Activated T-cell treated with anti-CD3 and anti-CD28 coated beads for 24 hours (primary cell): ENCODE measurements at places on chromosomes 2 and 18.

- DNase-seq = no peak
These were observed 37.7 kb downstream of the PELI1 start for GRCh38 chr2:64106481-64106880.

GRCh38 chr2:14804902-14805301 lies 172.4 kb downstream of the LRATD1 start:
- DNase-seq = no peak

GRCh38 chr2:170465241-170465640 lies 249.9 kb upstream of the SP5 start:
- DNase-seq = no peak

- no peak for DNase-seq
These were observed 66.3 kb downstream of the RRM2 start for GRCh38 chr2:10188729-10189305.

- DNase-seq = no peak
These were observed 111.0 kb downstream of the KCNF1 start for GRCh38 chr2:11022591-11023273.

- DNase-seq = no peak
These were observed 49.0 kb downstream of the FBXO36 start for GRCh38 chr2:229971298-229971790.

DNA sequence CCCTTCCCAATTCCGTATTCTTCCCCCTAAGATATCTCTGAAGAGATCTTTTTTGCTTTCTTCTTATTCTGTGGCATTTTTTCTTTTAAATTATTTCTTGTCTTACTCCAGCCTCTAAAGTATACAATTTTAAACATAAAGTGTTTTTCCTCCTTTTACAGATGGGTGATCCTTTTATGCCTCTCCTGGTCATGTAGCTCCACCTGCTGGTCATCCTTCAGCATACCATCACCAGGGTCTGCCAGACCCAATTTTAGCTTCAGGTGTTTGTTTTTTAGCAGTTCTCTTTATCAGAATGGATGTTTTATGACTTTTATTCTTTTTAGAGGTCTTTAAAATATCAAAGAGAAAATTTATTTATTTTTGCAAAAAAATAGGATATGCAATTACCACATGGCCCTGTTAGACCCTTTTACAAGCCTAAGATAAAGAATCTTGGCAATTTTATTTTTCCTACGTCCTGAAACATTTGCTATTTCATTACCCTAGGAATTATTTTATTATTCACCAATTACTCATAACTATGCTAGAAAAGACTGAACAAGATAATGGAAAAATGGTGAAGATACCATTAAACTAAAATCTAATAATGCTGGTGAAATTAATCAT lies 55.5 kb downstream of the PIGN start:
- DNase-seq = peak; percentile 50

DNA sequence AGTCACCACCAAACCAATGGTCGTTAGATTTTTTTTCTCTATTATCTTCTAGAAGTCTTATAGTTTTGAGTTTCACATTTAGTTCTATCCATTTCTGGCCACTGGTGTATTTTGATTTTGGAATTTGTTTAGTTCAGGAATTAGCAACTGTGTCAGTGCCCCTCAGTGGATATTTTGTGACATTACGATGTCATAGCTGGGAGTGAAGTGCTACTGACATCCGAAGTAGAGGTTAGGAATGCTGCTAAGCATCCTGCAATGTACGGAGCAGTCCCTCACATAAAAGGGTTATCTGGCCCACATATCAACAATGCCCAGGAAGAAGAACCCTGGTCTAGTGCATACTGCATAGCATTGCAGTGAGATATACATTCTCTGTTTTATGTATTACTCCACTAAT lies 157.4 kb upstream of the RGPD4 start:
- no peak for DNase-seq

DNA sequence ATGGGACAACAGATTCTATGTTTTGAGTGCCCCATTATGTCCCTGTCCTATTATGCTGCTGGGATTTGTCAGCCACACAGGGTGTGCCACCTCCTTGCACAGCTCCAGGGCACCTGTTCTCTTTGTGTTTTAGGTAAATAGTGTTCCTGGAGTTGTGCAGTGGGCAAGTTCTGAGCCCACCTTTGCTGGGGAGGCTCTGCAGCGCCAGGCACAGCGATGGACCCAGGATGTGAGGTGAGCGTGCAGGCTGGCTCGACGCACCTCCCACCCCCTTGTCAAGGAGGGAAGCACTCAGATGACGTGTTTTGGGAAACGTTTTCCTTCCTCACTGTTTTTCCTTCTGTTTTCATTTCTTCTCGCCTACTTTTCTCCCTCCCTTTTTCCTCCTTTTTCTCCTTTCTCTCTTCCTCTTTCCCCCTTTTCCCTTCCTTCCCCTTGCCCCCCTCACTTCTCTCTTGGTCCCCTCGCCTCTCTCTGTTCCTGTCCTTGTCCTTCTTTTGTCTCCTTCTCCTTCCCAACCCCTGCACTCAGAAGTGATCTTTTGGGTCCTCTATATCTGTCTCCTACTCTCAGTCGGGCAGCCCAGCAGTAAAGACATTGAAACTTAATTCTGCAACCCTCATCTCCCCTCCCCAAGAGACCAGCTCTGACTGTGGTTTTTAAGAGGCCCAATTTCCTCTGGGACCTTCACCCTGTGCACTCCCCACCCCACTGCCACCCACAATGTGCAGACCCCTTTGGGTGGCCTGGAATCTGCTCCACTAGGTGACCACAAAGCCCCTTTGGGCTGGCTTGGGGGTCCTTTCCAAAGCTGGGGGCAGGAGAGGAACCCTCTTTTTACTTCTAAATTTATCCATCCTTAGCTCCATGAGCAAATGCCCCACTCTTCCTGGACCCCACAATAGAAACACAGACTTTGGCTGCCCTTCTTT lies 104.0 kb downstream of the MCFD2 start:
- DNase-seq = no peak

DNA sequence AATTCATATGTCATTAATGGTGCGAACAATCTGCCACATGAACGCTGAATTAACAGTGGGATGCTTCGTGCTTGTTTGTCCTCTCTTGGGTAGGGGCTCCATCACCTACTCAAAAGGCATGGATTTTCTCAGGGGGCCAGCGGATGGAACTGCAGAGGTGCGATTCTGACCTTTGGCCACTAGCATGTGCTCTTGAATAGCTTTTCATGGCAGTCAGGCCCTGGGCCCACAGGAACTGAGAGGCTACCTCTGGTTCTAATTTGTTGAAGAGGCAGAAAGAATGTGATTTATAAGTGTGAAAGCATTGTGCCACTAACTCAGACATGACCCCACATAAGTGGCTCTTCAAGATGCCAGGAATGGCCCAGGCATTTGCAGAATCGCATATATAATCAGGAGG lies 283.2 kb downstream of the INSIG2 start:
- no peak for DNase-seq

- DNase-seq = no peak
These were observed 24.0 kb upstream of the LOXHD1 start for GRCh38 chr18:46680784-46681695.

DNA sequence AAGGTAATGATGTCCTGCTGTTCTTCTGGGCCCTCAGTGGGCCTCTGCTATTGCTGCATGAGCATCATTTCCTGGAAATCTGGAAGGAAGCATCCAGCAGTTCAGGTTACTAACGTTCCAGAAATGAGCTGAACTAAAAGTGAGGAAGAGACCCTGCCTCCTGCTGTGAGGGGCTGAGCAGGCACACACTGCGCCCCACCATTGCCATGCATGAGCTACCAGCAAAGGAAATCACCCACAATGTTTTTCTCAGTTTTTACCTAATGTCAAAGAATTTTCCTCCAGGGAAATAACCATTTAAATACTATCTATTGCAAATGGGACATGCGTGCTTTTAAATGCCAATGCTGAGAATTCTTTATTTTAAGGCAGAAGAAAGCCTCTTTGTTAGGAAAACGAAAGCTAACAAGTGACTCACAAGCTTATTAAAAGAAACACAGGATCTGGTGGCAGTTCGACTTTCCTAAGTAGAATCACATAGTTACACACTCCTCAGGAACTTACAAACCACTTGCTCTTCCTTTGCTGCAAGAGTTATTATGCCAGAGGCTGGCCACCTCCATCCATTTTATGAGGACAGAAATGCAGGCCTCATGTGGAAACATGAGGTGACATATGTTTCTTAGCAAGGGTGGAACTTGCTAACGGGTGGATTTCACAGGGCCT lies 152.6 kb upstream of the TTC39C start:
- DNase-seq = no peak

DNA sequence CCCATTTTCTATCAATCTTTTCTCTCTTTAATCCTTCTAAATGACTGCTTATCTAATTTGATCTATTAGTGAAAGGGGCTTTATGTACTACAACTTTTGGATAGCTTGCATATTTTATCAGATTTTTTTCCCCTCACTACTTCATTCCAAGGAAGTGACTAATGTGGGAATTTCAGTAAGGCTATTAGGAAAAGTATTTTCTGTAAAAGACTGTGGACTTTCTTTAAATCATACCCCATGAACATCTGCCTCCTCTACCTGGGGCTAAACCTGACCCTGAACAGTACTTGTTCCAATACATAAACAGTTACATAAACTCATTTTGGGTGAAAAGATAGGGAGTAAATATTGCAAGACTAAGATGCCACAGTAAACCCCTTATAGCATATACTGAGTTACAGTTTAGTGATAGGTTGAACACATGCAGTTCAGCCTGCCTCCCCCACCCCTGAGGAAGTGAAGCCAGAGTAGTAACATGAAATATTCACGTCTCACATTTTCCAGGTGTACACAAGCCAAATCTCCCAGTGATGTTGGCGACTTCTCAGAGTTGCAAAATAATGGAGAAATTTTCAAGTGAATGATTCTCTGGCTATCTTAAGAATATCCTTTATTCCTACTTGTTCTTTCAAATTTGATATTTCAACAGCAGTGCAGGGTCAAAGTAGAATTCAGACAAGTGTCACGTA lies 590.9 kb upstream of the ZEB2 start:
- DNase-seq = no peak

DNA sequence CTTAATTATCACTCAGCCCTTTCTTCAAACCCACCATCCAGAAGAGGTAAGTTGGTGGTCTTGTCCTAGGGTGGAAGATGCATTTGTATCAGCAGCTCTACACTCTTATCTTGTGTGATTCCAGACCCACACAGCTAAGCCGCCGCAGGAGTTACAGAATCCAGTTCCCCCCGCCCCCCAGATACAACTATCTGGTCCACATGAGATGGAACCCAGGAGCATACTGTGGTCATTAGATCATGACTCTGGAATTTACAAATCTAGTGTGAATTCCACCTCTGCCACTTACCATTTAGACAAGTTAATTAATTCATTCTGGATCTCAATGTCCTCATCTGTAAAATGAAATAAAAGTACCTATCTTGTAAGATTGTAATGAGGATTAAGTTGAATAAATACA lies 486.4 kb downstream of the BCL11A start:
- DNase-seq = no peak

GRCh38 chr2:188675391-188676009 lies 298.7 kb upstream of the COL3A1 start:
- no peak for DNase-seq

GRCh38 chr2:64792300-64792699 lies 138.6 kb upstream of the SERTAD2 start:
- no peak for DNase-seq

DNA sequence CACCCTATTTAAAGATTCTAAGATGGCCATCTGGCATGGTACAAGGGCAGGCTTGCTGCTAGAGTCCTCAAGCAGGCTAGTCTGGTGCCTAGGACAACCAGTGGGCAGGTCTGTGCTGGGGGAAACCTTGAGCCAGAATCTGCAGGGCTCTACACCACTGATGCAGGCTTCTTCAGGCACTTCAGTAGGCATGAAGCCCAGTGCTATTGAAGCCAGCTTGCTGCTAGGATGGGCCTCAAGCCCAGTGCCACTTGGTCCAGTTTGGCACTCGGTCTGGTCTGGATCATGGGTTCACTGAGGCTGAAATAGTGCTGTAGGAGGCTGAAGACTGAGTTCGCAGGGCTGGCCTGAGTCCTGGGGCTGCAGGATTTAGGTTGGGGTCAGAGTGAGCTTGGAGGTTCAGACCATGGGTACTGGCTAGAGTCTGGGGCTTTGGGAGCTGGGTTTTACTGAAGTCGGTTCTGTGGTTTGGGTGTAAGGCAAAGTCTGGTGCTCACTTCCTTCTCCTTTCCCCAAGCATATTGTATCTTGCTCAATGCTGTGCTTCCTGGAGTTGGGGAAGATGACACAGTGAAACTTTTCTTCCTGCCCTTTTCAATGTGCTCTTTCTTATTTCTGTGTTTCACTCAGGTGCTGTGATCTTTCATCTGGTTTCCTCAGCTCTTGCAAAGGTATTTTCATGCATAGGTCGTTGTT lies 41.2 kb downstream of the SP100 start:
- no peak for DNase-seq

- no peak for DNase-seq
These were observed 278.0 kb upstream of the SPRED2 start for GRCh38 chr2:65710356-65710755.

- DNase-seq = no peak
These were observed 4.5 kb downstream of the RETREG2 start for GRCh38 chr2:219182331-219183150.

DNA sequence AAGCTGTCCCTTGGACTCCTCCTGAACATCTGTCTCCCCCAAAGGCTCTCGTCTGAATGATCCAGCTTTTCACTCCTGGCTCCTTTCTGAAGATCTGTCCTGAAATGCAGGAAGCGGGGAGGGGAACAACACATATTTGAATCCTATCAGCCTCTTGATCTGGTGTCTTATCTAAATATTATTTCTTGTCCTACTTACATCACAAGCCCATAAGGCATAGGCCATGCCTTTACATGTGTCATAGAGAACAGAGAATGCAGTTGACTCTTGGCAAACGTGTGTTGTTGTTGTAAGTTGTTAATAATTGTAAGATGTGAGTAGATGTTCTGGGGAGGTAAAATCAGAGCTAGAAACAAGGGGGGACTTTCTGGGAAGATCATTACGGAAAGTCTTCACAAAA lies 57.4 kb downstream of the GATA6 start:
- DNase-seq = no peak

GRCh38 chr2:63786471-63786870 lies 55.2 kb upstream of the UGP2 start:
- DNase-seq = no peak

GRCh38 chr18:58590254-58590653 lies 38.6 kb downstream of the ALPK2 start:
- DNase-seq = no peak

DNA sequence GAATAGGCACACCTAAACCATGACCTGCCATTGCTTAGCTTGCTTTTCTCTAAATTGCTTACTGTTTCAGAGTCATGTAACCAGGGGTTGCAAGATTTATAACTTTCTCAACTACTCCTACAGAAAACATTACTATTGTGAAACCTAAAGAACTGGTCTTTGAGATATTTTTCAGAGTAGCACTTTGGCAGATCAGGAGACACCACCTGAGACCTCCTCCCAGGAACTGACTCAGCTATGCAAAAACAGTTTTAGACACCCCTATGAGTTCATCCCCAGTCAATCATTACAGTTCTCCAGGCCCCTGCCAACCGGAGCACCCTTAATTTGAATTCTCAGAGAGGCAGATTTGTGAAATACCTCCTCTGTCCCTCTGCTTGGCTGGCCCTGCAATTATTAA lies 80.3 kb downstream of the MBOAT2 start:
- DNase-seq = no peak

GRCh38 chr2:75284345-75284744 lies 85.0 kb upstream of the TACR1 start:
- DNase-seq = no peak
